ENCODE measurements at places on chromosomes 13 and 19.

DNA sequence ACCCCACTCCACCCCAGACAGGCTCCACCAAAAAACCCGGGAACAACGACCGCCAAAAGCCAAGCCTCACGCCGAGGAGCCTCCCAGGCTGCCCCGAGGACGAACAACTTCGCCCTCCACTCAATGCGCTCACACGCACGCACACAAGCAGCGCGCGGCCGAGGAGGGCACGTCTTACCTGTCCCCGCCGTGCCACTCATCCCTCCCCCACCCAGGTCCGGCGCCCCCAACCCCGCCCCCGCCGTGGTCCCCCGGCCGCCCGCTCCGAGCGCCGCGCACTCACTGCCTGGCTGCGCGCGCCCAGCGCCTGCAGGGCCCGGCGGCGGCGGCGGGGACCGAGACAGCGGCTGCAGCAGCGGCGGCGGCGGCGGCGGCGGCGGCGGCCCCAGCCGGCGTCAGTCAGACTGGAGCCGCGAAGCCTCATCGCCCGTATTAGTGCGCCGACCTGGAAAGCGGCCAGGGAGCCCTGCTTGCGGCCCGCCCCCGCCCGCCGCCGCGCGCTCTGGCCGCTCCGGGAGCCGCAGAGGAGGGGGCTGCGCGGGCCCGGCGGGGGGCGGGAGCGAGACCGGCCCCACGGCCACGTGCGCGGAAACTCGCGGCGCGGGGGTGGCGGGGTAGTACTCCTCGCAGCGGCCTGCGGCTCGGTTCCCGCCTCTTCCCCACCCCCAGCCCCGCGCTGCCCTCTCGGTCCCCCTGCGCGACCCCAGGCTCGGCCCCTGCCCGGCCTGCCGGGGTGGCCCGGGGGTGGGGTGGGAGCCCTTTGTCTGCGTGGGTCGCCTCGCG, at the start of gene SMAD9:
Gene SMAD9 (minus strand): TSS at position 406 of the 783 bp plus-strand sequence. CDS start 40,549 bp downstream, outside the sequence.
- DNase-seq: peak; percentile 29

DNA sequence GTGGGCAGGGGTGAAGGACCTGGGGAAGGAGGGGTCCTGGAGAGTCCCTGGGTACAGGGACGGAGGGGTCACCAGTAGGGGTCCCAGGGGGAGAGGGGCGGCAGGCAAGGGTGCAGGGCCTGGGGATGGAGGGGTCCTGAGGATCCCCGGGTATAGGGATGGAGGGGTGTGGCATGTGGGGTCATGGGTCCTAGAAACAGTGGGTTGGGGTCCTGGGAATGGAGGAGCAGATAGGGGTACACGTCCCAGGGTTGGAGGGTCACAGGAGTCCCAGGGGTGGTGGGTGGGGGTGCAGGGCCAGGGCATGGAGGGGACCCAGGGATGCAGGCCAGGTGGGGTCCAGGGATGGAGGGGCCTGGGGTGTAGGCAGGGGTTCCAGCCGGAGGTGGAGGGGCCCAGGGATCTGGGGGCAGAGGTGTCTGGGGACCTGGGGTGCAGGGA, 1.4 kb downstream of the BTBD2 start:
- DNase-seq: no peak

GRCh38 chr19:51714848-51715247, 8.9 kb downstream of the HAS1 start:
- no peak for DNase-seq

GRCh38 chr13:73195091-73195490, 136.3 kb downstream of the KLF5 start:
- DNase-seq: no peak

GRCh38 chr19:4967738-4968461, 1.0 kb upstream of the KDM4B start:
- DNase-seq: no peak

- no peak for DNase-seq
These were observed 27.1 kb upstream of the GAS6 start for GRCh38 chr13:113890774-113891480.

DNA sequence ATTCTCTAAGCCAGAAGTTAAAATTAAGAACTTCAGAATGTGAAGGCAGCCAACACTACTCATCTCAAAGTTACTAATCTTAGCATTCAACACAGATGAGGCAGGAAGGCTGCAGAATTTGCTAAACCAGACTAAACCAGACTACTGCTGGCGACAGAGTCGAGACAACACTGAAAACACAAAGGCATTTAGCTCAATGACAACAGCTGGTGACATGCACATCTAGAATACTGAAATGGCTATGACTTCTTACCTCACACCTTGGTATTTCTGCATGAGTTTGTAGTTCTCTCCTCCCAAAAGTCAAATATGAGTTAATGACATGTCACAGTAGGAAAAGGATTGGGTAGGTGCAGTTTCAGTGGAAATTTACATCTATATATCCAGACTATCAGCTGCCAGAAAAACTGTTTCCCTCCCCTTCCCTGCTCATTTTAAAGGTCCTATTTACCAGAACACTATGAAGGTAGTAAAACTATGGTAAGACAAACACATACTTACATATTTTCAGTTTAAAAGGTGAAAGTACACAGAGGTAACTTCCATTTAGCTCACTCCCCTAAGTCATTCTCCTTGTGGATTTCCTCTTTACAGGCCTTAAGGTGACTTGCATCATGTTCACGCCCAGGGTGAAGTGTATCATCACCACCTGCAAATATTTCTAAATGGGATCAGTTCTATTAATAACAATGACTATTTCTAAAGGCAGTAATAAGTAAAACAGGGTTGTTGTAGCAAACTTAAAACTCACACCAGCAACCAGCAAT, 21.4 kb downstream of the FOXO1 start:
- DNase-seq: no peak

- DNase-seq: no peak
These were observed 848 bp upstream of the CEBPA start for GRCh38 chr19:33302974-33303790.

- DNase-seq: no peak
These were observed 14.6 kb upstream of the SIN3B start for GRCh38 chr19:16814526-16815100.

DNA sequence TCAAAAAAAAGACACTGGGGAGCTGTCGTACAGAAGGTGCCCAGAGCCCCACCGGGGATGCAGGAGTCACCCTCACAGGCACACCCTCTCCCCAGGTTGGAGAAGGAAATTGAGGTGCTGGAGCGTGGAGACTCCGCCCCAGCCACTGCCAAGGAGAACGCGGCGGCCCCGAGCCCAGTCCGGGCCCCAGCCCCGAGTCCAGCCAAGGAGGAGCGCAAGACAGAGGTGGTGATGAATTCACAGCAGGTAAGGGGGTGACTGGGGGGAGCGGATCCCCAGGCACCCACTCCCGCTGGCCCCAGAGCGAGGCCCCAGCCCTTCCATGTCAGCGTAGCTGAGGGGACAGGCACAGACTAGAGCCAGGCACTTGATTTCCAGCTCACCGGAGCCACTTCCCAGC, 19.9 kb upstream of the MISP start:
- no peak for DNase-seq

GRCh38 chr19:3257071-3257470, 32.6 kb downstream of the CELF5 start:
- no peak for DNase-seq

DNA sequence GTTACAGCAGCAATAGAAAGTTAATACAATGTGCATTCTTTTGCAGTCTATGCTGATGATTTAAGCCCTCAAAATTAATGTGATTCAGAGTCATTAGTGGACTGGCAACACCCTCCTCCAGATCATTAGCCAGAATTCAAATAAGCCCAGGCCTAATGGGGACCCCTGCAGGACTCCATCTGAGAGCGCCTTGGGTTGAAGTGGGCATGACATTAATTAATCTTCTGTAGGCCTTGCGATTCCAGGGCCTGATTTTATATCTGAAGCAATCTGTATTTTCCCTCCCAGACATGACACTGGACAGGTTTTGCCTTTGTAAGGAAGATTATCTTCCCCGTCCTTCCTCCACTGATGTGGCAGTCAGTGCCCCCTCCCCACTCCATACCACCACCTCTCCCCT, 442.9 kb downstream of the FOXO1 start:
- DNase-seq: no peak

DNA sequence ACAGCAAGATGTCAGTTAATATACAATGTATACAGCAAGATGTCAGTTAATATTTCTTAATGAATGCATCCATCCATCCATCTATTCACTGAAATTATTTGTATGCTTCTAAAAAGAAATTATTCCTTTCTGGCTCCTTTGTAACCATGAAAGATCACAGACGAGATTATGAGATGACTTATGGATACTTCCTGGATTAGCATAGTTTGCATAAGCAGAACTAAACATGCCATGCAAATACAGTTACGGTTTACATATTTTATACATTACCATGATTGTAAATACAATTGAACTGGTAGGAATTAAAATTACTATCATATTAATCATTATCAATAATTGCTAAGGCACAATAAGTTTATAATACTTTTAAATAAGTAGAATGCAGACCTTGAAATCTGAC, 32.7 kb downstream of the NALCN start:
- DNase-seq: no peak

DNA sequence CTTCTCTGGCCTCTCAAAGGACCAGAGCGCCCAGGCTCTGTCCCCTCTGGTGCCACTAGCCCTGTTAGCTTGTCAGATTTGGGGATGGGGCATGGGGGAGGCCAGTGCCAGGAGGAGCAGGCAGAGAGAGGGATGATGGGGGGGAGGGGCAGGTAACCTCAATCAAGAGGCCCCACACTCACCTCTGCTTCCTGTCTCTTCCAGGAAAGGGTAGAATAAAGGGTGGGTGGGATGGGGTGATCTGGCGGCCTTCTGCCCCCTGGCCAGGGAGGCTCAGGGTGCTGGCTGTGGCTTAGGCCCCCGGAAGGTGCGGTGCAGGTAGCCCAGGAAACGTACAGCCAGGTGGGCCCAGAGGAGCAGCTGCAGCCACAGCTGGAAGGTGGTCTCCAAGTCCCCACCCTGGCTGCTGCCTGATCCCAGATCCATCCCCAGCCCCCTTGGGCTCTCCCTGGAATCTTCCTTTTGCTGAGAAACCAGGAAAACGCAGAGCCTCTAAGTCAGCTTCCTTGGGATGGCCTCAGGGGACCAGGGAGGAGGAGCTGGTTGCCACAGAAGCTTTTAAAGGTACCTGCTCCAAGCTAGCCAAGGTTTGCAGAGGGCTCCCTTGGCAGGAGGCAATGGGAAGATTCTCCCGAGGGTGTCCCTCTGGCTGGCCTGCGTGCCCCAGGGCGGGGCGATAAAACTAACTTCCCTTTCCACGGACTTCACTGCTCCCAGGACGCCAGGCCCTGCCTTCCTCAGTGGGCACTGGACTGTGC, 5.3 kb downstream of the PRKACA start:
- DNase-seq: no peak

DNA sequence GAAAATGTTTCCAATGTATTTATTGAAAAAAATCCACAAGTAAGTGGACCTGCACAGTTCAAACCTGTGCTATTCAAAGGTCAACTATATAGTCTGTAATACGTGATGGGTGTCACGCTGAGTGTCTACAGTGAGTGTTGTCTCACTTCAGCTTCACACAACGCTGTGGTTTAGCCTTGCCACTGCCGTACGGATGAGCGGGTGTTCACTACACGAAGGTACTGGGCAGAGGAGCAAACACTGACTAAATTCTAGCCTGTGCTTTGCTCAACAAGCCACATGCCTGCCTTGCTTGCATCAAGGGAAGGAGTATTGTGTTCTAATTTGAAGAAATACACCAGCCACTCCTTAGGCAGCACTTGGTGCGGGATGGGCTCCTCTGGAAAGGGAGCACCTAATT, 3.4 kb upstream of the FFAR3 start:
- DNase-seq: no peak

GRCh38 chr19:23528376-23528775, 133.1 kb upstream of the ZNF91 start:
- DNase-seq: no peak

- no peak for DNase-seq
These were observed 1.3 kb downstream of the SLC25A42 start for GRCh38 chr19:19064811-19065745.

DNA sequence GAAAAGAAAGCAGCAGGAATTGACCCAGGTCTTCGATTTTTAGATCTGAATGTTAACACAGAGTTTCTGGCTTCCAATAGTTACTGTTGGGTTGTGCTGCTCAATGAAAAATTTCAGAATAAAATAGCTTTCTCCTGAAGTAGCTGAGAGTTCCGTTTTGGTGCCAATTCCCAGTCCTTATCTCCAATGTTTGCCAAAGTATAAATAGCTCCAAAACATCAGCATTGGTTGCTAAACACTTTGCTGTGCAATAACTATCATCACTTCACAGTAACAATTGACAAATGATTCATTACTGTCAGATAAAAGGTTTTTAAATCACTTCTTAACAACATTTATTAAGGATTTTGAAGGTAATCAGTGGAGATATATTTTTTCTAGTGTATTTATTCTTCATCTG, 446.0 kb downstream of the PCDH20 start:
- no peak for DNase-seq

DNA sequence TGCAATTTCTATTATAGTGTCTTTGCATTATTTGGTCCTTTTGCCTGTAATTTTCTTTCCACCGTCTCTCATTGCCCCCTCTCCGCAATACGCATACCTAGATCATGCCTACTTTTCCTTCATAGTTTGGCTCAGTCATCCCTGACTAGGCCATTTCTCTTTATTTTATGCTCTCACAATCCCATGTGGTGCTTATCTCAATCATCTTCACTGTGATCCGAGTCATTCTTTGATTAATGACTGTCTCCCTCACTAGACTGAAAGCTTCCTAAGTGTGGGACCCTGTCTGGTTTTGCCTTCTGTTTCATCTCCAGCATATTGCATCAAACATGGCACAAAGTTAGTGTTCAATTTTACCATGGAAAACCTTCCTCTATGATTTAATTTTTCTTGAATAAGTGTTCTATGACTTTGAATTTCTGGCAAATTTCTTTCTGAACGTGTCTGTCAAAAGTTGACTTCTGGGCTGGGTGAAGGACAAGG, 43.7 kb upstream of the OLFM4 start:
- no peak for DNase-seq

DNA sequence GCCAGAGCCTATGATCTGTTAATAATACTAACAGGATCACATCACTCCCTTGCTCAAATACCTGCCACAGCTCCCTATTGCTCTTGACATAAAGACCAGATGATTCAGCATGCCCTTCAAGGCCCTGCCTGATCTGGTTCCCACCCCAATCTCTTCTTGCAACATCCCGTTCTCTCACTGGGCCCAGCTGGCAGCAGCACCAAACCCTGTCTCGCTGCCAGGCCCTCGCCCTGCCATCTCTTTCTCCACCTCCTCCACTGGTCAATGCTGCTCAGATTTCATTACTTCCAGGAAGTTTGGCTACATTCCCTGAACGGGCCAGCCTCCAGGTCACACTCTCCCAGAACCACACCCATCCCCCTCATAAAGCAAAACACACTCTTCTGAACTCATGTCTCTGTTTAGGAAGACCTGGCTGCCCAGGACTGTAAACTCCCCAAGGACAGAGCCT, 8.6 kb upstream of the BCAT2 start:
- DNase-seq: peak; percentile 73

- DNase-seq: no peak
These were observed 8.5 kb downstream of the SOX21 start for GRCh38 chr13:94703721-94704314.

- DNase-seq: no peak
These were observed 22.5 kb downstream of the OR10H4 start for GRCh38 chr19:15971224-15971780.
